ENCODE measurements at places on chromosomes 6 and 20. TPM values are rescaled to one million over a fixed set of nuclear protein-coding genes. Genes with fewer than 3 reads are reported as not detected.

The SMLR1 gene
- total RNA-seq, result not detected

The ELOVL4 gene
- 0.44 TPM for total RNA-seq

The CFAP61 gene
- total RNA-seq, result 1.9 TPM

The LY6G6D gene
- total RNA-seq, result not detected

The JAG1 gene
- total RNA-seq, result 30.9 TPM

The PEX3 gene
- 8.4 TPM for total RNA-seq

The ANGPT4 gene
- total RNA-seq, result not detected

The TRIM39 gene
- 12.2 TPM for total RNA-seq

- DNase-seq, result peak; percentile 100
Observed at GRCh38 chr20:45910670-45911485, 1.1 kb downstream of the PLTP start.

DNA sequence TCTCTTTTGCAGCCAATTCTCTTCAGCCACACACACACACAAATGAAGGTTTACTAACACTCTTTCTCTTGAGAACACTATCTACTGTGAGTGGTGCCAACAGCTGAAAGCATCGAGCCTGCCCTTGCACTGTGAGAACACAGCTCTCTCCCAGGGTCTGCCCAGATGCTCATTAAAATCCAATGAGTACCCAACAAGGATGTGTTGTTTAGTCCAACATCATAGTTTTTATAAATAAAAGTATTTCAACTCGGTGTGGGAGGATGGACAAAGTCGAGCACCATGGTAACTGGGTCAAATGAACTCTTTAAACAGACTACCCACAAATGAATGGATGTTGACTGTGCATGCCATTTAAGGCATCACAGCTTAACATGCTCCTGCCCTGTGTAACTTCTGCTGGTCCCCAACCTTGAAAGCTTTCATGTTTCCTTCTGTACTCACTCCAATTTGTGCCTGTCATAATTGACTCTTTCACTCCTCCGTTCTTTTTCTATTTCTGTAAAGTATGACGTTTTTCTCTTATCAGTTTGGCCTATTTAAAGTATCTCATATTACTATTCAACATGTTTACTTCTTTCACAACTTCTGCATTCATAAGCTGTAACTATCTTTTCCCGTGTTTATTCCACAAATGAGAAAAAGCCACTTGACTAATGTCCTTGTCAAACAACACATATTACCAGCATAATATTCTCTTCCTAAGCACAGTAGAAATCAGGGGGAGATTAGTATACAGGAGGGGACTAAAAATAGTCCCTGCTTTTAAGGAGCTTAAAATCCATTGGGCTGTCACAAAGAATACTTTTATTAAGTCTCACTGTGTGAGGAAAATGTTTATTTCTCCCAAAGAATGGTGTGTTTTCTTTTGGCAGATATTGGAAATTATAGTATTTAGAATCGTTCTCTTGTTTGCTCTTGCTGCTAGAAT lies 215.4 kb downstream of the RFPL4B start:
- DNase-seq, result no peak

DNA sequence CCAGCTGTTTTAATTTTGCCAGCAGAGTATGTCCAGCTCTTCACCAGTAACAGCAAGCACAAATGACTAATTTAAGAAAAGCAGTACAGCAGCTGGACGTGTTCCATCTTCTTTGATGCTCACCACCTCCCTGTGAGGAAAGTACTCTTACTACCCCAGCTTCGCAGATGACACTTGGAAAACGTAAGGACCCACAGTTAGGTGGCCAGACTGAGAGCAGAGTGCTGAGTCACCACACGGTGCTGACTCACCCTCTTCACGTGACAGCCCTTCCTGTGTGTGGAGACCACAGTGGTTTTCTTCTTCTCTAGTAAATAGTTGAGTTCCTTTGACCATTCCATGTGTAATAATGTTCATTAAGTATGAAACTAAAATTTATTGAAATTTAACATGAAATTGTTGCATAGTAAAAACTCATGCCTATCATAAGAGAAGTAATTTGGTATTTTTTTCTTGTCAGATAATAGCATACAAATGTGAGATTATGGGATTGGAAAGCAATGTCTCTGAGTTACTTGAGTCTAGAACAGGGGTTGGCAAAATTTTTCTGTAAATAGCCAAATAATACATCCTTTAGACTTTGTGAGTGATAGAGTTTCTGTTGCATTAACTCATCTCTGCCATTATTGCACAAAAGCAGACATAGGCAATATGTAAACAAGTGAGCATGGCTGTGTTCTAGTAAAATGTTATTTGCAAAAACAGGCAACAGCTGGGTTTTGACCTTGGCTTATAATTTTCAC lies 76.6 kb downstream of the SLX4IP start:
- DNase-seq, result peak; percentile 96

DNA sequence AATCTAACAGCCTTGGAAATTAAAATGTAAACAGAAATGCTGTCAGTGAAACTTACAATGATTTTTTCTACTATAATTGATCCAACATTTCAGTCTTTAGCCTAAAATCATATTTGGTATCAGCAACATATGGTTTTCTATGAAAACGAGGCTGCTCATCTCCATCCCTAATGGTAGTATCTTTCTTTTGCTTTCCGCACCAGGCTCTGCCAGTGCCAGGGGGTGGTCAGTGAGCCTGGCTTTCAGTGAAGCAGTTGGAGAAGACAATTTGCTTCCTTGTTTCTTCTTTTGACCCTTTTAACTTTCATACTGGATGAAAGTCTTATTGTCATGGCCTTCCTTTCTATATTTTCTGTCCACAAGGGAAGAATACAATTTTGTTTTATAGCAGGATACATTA lies 258.4 kb downstream of the ARID1B start:
- DNase-seq, result no peak

DNA sequence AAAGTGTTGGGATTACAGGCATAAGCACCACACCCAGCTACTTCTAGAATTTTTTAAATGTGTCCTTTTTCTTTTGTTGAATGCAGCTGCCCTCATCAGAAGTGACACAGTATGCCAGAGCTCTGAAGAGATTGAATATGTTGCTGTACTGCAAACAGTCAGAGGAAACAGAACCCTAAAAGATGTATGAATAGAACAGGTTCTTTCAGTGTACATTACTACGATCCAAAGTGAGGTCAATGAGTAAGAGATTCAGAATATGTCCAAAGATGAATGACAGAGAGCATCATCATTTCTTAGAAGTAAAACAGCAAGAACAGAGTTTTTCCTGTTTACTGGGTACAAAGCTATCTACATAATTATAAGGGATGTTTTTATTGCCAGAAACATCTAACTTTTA lies 268.5 kb downstream of the NRN1 start:
- no peak for DNase-seq

GRCh38 chr6:123777563-123777962 lies 26.1 kb upstream of the NKAIN2 start:
- no peak for DNase-seq

DNA sequence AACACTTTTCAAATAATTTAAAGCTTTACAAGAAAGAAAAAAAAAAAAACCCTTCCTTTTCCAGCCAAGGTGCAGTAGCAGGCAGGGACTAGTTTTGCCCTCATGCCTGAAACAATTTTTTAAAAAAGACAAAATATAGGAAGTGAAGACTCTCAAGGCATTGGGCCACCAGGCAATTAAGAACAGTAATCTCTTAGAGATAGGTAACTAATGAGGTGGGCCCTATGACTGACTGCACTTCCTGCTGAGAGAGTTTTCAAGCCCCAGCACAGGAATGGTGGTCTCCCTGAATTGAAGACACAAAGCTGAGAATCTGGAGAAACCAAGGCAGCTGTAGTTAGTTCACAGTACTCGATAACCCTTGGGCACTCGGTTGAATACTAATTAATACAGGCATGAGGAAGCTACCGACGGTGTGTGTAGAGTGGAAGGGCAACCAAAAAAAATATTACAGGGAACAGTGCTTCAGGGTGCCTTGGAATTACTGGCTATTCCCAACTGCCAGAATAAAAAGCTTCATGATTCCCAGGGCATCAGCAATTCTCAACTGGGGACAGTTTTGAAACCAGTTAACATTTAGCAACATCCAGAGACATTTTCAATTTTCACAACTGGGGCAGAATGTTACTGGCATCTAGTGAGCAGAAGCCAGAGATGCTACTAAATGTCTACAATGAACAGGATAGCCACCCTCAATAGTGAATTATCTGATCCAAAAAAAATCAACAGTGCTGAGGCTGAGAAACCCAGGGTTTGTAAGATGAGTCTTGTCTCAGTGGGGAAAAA lies 36.0 kb upstream of the PLN start:
- DNase-seq, result no peak

DNA sequence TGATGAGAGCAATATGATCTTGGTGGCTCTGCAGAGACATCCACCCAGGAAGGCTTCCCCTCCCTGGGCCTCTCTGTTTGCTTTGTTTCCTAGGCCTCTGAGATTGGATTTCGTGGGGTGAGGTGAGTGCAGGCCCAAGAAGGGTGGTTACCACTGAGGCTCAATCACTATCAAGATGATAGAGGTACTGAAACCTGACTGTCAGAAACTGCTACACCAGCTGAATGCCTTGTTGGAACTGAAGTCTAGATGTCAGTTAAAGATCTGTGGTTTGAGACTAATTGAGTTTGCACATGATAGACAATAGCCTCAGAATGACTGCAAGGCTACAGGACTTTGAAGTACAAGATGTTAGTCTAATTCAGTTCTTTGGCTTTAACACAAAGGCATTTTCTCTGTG lies 15.2 kb downstream of the VNN1 start:
- no peak for DNase-seq

- DNase-seq, result no peak
Observed at GRCh38 chr6:147858421-147858820, 349.9 kb downstream of the SAMD5 start.

- no peak for DNase-seq
Observed at GRCh38 chr6:108914235-108915022, 66.2 kb downstream of the ARMC2 start.

DNA sequence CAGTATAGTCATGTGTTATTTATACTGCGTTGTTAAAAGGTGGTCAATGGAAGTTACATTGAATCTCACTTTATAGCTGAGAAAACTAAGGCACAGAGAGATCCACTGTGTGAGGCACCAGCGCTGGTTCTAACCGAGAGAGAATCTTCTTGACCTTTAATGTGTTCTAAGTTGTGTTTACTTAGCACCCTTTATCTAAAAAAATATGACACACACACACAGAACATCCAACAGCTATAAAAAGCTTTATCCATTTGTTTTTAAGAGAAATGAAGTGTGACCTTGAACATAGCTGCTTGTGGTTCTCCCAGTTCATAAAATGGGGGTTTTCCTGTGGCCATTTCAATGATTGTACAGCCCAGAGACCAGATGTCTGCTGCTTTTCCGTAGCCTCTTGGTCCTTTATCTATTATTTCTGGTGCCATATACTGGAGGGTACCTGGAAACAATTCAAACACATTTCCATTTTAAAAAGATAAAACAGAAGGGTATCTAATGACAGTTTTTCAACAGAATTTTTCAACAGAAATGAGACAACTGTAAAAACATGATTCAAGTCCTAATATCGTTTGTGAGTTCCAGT lies 54.8 kb upstream of the MAP7 start:
- DNase-seq, result no peak

DNA sequence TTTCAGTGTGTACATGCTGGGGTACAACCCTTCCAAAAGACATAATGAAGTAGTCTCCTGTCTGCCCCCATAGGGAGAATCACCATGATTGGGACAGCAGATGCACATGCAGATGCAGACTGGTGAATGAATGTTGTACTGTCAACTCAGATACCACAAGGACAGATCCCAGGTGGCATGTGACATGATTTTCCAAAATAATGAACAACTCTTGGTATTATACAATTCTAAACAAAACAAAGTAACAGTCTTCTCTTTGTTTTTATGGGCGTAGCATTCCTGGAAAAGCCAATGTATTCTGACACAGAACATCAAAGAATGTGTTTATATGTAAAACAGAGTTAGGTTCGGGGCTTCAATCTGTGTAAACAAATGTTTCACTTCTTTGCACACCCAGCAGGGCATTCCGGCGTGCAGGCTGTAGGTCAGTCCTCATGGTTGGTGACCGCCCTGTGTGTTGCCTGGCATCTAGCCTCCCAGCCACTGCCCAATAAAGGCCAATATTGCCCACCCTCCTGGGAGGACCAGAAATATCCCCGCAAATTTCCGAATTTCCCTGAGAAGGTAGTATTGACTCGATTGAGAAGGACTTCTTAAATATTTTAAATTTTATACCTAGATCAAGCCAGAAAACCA lies 127.7 kb downstream of the KLHL32 start:
- DNase-seq, result no peak
